NCI-H2029 treated with DMSO at 0.1 percent for 48 hours (cell line): ENCODE measurements at places on chromosomes 6 and 20.
A peak's percentile ranks its signal among the peaks of the same experiment; 100 is the strongest.

DNA sequence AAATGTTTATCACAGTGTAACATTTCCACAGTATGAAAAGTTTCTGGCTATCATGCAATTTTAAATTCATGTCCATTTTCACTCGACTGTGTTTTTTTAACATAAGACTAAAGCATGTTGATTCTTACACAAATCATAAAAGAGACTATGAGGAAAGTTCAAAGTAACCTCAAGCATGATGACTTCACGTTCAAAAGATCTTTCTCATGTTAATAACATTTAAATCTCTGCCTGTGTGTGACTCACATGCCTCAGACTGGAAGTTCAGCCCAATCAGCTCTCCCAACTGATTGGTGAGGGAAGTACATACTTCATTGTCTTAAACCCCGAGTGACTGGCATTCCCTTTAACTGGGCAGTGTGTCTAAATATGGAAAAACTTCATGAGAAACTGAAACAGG lies 37.4 kb downstream of the ATXN1 start:
- DNase-seq = no peak

GRCh38 chr6:109760208-109760607 lies 69.1 kb downstream of the FIG4 start:
- peak; percentile 56 for DNase-seq

- DNase-seq = no peak
Observed at GRCh38 chr20:10221021-10221420, 2.4 kb downstream of the SNAP25 start.

DNA sequence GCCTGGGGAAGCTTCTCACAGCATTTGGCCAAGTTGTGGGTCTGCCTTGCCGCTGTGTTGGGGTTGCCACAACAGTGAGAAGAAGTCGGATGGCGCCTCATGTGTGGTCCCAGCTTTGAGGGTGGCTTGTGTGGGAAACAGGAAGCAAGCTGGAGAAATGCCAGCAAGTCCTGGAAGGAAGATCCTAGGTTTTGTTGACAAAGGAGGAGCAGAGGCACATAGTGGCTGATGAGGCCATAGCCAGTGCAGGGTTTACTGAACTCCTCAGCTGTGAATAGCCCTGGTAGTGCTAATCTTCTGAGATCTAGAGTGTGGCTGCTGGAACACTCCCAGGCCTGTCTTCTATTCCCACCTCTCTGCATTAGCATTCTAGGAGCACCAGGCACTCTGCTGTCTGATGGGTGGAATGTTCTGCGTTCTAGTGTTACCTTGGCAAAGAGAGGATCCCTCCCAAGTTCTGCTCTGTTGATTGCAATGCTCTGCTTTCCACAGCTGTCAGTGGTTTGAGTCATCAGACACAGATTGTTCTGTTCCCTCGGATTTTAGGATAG lies 25.2 kb downstream of the SNPH start:
- DNase-seq = no peak

GRCh38 chr6:143878272-143878760 lies 14.0 kb downstream of the ZC2HC1B start:
- DNase-seq = no peak

DNA sequence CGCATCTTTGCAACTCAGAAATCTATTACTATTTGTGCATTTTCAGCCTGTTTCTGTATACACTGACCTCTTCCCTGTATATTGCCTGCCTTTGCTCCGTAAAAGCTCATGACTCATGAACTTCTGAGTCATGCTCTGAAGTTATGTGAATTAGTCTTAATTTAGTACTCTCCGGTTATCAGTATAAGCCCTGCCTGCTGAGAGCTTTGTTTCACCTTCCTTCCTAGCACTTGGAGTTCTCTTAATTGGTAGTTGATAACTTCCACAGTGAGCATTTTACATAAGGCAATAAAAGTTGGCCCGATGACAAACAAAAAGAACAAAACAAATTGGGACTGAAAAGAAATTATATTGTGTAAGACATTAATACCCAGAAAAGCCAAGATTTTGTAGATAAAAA lies 231.4 kb downstream of the GJA1 start:
- no peak for DNase-seq

- no peak for DNase-seq
Observed at GRCh38 chr6:46468403-46469010, 22.7 kb downstream of the RCAN2 start.

GRCh38 chr6:169158174-169158573 lies 95.5 kb downstream of the THBS2 start:
- DNase-seq = no peak

DNA sequence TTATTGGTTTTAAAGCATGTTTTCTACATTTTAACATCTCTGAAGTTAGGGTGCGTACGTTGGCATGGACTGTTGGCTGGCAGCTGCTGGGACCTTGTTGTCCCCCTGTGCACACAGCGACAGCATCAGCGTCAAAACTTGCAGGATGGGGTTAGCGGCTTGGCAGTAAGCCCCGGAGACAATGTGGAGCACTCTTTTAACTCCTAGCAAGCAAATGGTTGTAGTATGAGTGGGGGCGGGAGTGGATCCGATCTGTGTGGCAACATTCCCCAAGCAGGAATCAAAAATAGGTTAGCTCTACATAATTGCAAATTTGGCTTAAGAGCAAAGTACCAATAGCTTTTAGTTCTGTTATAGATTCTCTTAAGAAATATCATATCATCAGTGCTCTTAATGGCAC lies 70.1 kb downstream of the NRN1 start:
- no peak for DNase-seq

GRCh38 chr6:158283304-158283980 lies 28.8 kb upstream of the TULP4 start:
- DNase-seq = no peak

- no peak for DNase-seq
Observed at GRCh38 chr6:10112871-10113549, 301.9 kb downstream of the TFAP2A start.

DNA sequence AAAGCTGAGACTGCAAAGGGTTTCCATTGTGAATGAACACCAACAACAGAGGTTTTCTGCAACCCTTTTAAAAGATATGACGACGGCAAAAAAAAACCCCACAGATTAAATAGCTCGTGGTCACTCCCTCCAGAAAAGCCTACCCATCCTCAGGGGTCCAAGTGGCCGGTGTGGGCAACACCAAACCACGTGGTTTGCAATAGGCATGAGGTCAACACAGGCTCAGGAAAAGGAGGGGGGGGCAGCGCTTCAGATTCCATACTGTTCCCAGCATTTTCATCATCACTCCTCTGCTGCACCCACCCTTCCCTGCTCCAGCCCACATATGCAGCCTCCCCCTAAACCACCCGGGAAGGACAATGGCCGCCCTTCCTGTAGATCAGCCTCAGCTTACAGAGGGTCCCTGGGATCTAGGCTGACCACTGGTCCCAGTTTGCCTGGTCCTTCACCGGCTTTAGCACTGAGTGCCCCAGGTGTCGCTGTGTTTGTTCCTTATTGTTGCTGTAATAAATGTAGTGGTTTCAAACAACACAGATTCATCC lies 122.8 kb upstream of the PHACTR3 start:
- no peak for DNase-seq

- no peak for DNase-seq
Observed at GRCh38 chr20:50421356-50422340, 88.5 kb upstream of the PTPN1 start.

- no peak for DNase-seq
Observed at GRCh38 chr20:11153819-11154218, 480.0 kb upstream of the JAG1 start.

- no peak for DNase-seq
Observed at GRCh38 chr20:62087227-62087626, 21.5 kb upstream of the TAF4 start.

DNA sequence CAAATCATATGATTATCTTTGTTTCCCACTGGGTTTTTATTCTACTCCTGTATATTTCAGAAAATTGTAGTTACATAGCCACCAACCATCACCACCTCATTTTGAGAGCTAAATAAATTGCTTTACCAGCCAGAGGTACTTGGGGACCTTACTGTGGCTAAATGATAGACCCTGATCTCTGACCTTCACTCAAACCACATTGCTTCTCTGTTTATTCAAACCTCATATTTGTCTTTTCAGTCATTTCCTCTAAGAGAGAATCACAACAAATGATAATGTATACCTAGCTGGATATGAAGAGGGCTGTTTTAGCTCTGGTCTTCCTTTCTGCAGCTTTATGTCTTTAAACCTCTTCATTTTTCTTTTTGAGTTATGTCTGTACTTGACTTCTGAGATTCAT lies 142.8 kb downstream of the ADGB start:
- no peak for DNase-seq

DNA sequence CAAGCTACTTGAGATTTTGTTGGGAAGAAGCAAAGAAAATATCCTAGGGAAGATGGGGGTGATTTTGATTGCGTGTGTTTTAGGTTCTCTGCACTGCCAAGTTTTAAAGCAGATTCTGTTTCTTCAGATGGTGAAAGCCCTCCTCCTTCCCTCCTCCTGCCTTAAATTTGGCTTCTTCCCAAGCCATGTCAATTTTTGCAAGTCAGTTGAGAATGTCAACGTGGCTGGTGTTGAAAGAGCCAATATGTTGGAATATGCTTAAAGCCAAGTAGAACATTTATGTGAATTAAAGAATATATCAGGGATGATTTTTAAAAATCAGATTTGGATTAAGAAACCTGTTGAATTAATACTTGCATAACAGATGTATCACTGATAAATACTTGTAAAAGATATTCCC lies 270.8 kb downstream of the ARID1B start:
- no peak for DNase-seq

DNA sequence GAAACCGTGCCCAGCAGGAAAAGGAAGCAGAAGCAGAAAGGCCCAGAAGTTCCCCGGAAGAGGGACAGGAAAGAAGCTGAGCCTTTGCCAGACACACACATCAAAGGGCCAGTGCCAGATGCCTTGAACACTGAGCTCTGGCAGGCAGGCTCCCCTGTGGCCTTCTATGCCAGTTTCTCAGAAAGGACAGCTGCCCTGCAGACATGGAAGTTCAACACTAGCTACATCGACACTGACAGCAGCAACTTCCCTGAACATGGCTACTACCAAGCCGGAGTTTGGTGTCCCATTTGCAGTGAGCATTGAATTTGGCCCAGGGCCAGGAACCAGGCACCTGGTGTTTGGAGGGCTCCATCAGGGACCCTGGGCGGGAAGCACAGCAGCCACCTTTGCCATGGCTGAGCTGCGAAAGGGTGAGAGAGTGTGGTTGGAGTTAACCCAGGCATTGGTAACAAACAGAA lies 8.0 kb upstream of the RAET1E start:
- DNase-seq = no peak

DNA sequence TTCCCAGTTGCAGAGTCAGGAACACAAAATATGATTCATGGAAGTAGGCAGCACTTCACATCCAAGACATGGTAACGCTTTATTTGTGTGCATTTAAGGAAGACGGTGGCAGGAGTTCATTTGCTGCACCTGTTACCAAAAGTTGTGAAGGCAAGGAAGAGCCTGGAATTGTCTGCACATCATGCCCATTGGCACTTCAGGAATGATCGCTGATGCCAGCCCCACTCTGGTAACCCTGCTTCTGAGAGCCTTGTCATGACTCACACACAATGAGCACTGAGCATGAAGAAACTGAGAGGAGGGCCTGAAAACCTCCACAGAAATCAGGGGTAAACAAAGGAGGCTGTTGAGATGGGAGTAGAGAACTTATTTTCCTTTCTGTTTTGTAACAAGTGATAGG lies 181.1 kb downstream of the RPS12 start:
- no peak for DNase-seq

GRCh38 chr6:139939189-139939979 lies 564.9 kb upstream of the CITED2 start:
- no peak for DNase-seq

GRCh38 chr20:6908673-6909072 lies 141.2 kb downstream of the BMP2 start:
- DNase-seq = no peak

DNA sequence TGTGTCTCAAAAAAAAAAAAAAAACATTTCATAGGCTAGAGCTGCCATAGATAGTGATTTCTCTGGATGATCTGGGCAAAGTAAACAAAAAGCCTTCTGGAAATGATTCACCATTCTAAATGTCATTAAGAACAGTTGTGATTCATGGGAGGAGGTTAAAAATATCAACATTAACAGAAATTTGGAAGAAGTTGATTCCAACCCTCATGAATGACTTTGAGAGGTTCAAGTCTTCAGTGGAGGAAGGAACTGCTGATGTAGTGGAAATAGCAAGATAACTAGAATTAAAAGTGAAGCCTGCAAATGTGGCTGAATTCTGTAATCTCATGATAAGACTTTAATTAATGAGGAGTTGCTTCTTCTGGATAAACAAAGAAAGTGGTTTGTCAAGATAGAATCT lies 26.8 kb upstream of the MMP24 start:
- DNase-seq = no peak

- DNase-seq = peak; percentile 17
Observed at GRCh38 chr6:159828074-159828473, 28.0 kb downstream of the PNLDC1 start.

DNA sequence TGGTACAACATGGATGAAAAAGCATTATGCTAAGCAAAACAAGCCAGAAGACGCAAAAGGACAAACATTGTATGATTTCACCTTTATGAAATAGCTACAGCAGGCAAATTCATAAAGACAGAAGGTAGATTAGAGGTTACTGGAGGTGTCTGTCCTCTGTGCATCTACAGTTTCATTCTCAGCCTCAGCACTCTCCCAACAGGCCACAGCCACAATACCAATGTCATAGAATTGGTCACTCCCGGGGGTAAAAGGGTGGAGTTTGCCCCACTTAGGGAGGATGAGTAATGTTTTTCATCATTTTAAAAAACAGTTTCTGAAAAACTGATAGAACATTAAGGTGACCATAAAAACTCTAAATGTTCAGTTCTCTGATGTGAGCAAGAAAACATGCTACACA lies 17.2 kb upstream of the TMX4 start:
- DNase-seq = no peak

DNA sequence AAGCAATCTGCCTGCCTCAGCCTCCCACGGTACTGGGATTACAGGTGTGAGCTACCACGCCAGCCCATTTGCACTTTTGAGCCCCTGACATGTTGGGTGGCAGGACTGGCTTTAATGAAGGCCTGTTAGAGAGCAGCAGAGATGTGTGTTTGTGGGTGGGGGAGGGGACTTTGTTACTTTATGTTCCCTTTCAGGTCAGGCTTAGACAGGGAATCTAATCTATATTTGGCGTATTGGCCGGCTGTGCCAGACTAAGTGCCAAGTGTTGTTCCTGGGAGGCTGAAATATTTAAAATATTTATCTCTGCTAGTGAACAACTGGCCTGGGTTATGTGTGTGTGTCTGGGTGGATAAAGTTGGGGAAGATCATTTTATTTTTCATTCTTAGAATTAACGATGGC lies 6.1 kb downstream of the GMPR start:
- DNase-seq = no peak

DNA sequence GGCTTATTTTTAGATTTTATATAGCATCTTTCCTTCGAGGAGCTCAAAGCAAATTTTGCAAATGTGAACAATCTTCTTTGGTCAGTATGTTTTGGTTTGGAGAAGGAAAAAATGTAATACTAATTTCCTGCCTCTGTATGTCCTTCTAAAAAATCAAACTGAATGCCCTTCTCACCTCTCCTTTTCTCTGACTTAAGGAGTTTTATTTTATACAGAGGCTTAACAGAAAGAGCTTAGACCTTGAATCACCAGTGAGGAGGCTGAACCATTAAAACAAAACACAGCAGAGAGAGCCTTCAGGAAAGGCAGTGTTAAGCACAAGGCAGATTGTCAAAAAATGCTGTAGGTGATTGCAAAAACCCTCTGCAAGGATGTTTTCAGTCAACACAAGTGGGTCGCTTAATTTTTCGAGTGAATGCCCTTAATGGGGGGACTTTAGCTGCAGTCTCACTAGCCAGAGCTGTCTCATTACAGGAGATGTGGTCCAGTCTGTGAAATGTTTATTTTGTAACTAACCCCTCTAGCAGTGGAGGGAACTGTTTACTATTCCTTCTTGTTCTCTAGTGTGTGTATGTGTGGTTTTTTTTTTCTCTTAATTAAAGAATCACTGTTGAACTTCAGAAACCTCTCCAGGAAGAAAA lies 481.3 kb upstream of the CITED2 start:
- peak; percentile 17 for DNase-seq
